ENCODE measurements at places on chromosomes 12 and 14.

DNA sequence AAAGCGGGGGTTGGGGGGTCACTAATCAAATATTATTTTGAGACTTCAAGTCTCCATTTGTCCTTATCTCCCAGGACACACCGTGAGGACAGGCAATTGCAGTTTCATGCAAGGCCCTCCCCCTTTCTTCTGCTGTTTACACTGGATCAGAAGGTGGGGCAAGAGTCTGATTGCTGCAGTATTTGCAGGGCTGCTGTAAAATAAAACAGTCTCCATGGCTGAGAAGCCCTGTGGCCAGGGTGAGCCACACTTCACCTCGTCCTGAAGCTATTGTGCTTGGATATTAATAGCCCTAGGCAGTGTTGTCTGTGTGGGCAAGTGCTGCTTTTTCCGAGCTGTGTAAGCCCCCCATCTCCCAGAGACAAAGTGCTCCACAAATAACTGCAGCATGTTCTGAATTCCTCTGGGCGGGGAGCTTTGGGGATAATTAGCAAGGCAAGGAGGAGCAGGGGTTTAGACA is 187.4 kb upstream of the NTF3 start:
- DNase-seq = no peak

- DNase-seq = no peak
Measured at GRCh38 chr14:25026476-25027137, 23.3 kb downstream of the STXBP6 start.

DNA sequence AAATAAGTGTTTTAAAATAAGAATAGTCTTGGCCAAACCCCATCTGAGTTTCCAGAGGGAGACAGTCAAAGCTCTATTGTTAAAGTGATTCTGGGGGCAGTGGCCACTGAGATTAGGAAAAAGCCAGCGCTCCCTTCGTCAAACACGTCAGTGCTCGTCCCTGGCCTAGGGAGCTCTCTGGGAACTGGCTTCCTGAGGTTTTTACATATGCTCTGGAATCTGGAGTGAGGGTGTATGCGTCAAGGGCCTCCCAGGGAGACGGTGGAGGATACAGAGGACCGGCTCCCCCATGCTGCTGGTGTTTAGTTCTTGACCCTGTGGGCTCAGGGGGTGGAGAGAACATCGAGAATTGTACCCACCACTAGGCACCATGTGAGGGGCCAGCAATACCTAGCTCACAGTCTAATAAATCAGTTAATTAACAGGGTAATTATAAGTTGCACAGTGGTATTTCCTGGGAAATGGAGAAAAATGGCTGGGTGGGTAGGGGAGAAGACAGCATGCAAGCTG is 87.0 kb downstream of the SLC25A47 start:
- no peak for DNase-seq

DNA sequence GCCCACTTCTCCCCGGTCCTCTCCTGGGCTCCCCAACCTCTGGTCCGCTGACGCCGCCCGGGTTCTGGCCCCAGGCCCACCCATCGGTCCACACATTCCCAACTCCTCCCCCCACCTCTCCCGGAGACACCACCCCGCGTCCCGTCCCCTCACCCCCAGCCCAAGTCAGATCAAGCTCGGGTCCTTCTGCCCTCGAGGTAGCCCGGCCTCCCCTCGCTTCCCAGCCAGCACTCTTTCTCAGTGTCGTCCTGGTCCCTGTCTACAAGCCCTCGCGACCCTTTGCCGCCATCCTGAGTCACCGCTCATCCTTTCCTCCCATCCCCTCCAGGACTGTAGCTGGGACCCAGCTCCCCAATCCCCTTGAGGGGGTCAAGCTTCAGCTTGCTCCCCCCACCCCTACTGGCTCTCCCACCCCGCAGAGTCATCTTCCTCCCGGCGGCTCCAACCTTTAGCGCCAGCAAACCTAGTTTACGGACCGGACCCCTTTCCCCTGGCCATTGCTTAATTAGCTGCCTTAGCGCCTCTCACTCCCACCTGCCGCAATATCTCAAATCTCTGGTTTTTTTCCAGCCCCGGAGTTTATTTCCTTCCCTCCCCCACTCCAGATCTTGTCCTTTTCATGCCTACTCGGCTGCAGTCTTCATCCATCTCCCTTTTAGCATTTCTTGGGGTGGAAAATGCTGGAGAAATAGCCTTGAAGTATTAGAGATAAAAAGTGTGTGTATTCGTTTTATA is 1.1 kb downstream of the PPP4R4 start:
- DNase-seq = no peak

DNA sequence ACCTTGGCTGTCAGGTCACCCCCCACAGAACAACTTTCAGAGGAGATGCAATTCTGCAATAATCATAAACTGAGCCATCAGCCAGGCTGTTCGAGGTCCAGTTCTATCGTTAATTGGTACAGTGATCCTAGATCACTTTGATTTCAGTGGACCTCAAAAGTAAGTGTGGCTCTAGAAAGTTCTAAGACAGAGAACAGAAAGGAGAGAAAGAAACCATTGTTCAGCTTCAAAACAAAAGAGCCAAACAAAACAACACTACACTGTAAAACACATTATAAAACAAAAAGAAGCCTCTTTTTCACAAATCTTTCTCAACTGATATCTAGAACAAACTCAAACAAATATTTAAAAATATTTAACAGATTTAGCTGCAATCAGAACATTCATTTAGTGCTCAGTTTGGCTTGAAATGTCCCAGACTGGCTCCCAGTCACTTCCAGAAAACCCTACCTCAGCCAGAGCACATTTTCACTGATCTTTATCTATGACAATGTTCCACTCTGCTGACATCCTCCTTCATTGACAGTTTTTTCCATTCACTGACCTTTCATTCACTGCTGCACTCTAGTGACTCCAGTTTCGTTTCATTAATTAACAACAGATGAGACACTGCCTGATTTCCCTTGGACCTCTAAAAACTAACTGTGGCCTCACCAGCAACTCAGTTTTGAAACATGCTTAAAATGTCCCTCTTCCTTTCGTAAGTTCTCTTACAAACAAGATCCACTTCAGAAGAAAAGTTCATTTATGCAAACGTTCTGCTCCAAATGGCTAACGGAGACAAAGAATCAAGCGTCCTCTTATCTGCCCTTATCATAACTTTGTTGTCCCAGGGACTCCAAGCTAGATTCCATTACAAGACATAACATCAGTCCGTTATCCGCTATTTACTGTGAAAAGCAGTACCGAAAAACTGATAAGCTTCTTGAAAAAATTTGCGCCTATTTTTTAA is 56.8 kb downstream of the DUSP16 start:
- no peak for DNase-seq

GRCh38 chr14:70622111-70622712 is 19.5 kb upstream of the TTC9 start:
- DNase-seq = no peak

- peak; percentile 53 for DNase-seq
Measured at GRCh38 chr14:60064491-60065072, 27.1 kb upstream of the PCNX4 start.

GRCh38 chr14:103118018-103118662 is 5.1 kb upstream of the TNFAIP2 start:
- DNase-seq = no peak

- DNase-seq = no peak
Measured at GRCh38 chr12:3033539-3033867, 43.7 kb upstream of the TSPAN9 start.

GRCh38 chr14:64249363-64249762 is 44.8 kb downstream of the ESR2 start:
- no peak for DNase-seq

DNA sequence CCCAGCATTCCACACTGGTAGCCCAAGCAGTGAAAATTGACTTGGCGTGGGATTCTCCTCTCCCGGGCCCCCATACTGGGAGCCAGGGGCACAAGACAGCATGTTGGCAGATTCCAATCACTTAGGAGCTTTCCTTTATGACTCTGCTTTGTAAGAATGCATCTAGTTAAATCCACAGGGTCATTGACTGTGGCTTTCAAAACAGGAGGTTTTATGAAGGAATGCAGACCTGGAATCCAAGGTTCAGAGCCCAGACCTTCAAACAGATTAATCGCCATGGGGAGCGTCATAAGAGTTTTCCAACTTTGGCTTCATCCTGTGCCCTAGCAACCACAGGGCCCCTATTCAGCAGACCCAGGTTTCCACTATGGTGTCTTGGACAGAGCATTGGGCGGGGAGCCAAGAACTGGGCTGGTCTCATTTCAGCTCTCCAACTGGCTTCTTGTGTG is 76.4 kb upstream of the RMST start:
- no peak for DNase-seq

GRCh38 chr12:42180990-42181596 is 36.4 kb upstream of the GXYLT1 start:
- no peak for DNase-seq

GRCh38 chr12:116469344-116469743 is 89.8 kb upstream of the MAP1LC3B2 start:
- DNase-seq = no peak

DNA sequence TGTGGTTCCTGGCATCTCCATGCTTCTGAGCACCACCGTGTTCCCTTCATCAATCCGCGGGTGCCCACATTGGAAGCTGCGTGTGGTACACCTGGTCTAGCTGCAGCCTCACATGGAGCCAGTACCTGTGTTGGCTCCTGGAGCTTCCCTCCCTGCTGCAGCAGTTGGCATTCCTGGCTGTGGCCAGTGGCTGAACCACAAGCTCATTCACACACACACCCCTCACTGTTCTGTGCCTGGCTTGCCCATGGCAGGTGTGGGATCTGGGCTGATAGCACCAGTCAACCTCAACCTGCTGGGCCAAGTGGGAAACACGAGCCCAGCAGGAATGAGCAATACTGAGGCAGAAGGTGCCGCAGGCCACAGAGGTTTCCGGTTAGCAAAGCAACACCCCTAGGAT is 256.2 kb upstream of the LRFN5 start:
- DNase-seq = no peak

DNA sequence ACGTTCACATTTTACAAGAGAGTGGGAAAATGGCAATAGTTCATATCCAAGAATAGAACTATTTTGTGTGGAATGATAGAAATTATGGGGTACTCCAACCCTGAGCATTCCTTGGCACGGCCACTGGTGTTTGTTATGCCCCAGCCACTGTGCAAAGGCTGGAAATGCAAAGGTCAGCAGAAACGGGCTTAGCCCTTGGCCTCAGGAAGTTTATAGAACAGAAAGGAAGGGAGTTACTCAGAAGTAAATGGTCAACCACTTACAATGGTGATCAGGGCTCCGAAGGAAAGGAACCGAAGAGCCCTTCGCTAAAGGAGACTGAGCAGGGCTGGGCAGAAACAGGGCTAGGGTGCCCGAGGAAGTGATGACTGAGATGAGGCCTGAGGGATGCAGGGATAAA is 45.1 kb downstream of the KICS2 start:
- DNase-seq = no peak

DNA sequence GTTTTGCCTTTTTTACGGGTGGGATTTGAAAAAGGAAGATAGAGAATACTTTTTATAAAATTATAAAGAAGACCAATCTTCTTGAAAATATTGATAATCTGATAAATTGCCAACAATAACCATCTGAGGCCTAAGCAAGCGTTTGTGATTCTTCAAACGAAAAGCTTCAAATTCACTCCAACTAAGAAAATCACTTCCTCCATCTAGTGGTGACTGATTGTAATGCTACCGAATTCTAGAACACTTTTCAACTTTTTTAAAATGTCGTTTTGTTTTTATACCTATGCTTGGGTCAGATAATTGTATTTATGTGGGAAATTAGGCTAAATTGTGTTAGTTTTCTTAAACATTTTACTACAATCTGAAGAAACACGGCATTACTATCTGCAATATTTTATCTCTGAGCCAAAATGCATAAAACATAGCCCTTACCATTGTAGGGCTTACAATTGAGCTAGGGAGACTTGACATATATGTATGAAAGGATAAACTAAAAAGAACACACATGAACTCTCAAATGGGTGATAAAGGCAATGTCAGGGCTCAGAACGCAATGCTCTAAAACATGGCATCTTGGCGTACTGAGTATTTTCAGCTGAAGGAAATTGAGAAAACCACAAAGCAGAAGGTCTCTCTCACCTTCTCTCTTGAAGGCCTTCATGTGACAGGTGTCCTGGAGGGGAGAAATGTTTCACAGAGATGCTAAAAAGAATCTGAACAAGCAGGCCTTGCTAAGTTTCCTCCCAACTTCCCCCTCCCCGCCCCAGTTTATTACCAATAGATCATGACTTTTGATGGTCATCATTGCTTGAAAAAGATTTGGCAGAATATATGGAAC is 36.8 kb upstream of the G2E3 start:
- no peak for DNase-seq
